ENCODE measurements at places on chromosomes 6 and 20.

GRCh38 chr6:157716251-157716995, 106.6 kb upstream of the SNX9 start:
- DNase-seq = peak; percentile 25

GRCh38 chr6:104710543-104711335, 149.0 kb downstream of the HACE1 start:
- DNase-seq = no peak

DNA sequence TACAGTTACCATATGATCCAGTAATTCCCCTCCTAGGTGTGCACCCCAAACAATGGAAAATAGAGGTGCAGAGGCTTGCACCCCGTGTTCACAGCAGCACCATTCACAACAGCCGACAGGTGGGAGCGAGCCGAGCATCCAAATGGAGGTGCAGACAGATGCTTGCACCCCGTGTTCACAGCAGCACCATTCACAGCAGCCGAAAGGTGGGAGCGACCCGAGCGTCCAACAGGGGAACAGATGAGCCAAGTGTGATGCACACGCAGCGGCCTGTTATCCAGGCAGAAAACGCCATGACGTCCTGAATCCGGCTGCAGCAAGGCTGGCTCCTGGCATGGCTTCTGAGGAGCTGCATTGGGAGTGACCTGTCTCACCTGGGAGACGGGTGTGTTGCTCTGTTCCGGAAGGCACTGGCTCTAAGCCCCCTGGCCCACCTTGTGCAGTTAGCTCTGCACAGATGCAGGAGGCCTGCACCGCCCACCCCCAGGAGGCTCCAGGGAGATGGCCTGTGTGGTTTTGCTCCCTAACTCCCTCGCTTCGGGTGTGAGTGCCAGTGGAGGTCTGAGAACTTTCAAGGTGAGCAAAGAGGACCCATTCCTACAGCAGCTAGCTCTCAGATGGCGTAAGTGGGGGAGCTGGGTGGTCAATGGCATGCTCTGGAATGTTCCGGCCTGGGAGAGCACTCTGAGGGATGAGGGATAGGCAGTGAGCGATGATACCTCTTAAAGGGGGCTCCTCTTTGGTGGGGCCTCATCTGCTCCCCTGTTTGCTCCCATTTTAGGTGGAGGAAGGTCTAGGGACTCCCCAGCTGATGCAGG, 47.8 kb upstream of the FRMD1 start:
- no peak for DNase-seq

DNA sequence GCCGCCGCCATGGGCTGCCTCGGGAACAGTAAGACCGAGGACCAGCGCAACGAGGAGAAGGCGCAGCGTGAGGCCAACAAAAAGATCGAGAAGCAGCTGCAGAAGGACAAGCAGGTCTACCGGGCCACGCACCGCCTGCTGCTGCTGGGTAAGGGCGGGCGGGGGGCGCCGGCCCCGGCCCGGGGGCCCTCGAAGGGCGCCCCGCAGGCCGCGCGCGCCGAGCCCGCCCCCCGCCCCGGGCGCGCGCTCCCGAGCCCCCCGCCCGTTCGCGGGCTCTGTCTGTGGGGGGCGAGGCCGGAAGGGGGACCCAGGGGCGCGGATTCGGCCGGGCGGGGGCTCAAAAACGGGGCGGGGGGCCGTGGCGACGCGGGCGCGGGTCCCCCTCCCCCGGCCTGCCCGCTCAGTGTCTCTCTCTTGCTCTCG, 39.2 kb downstream of the GNAS start:
- no peak for DNase-seq

GRCh38 chr6:130995783-130996447, 67.1 kb downstream of the EPB41L2 start:
- no peak for DNase-seq

DNA sequence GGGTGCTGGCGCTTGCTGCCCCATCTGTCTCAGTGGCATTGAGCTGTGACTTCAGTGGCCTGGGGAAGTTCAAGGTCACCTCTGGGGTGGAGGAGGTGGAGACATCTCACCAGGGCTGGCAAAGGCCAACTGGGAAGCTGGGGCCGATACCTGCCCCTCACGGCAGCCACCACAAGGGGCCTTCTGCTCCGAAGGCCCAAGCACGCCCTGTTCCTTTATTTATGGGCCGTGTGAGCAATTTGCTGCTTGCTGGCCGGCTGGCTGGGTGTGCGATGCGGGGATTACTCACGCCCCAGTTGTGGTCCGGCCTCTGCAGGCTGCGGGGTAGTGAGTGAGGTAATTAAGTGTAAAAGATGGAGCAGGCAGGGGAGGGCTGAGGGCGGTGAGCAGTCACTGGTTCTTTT, 13.2 kb upstream of the SCRT2 start:
- no peak for DNase-seq

- no peak for DNase-seq
Measured at GRCh38 chr6:43997345-43997677, 129.9 kb downstream of the MRPL14 start.

DNA sequence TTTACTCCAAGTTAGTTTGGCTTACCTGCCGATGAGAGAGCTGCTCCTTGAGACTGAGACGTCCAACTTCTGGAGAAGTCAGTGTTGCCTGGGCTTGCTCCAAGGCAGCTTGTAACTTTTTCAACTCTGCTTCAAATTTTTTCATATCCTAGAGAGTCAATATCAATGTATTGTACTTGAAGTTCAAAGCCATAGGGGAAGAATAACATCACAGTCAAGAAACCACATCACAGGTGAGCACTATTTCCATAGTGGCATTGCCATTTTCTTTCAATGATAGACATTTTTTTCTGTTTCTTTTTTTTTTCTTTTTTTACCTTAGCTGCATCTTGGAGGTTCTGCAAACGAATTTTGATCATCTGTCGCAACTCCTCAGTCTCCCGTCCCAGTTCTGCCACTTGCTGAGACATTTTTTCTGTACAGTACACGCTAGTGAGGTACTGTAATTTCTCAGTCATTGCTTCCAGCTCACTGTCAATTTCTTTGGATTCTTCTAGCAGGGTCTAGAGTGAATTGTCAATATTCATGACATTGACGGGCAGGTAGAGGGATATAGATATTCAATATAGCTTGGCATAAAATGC, 326.7 kb downstream of the SYNE1 start:
- no peak for DNase-seq

DNA sequence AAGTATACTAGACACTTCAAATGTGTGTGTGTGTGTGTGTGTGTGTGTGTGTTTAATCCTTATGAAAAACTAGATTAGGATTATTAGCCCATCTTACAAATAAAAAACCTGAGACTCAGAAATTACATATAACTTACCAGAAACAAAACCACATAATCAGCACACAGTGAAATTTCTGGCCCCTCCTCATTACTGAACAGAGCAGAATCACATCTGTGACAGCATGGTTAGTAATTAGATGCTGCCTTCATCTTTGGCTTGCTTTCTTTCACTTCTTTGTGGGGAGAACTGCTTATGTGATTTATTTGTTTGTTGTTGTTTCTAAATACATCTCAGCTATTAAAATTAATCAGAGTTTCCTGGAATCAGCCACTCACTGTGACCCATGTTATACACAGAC, 267.1 kb downstream of the TENT5A start:
- DNase-seq = no peak

DNA sequence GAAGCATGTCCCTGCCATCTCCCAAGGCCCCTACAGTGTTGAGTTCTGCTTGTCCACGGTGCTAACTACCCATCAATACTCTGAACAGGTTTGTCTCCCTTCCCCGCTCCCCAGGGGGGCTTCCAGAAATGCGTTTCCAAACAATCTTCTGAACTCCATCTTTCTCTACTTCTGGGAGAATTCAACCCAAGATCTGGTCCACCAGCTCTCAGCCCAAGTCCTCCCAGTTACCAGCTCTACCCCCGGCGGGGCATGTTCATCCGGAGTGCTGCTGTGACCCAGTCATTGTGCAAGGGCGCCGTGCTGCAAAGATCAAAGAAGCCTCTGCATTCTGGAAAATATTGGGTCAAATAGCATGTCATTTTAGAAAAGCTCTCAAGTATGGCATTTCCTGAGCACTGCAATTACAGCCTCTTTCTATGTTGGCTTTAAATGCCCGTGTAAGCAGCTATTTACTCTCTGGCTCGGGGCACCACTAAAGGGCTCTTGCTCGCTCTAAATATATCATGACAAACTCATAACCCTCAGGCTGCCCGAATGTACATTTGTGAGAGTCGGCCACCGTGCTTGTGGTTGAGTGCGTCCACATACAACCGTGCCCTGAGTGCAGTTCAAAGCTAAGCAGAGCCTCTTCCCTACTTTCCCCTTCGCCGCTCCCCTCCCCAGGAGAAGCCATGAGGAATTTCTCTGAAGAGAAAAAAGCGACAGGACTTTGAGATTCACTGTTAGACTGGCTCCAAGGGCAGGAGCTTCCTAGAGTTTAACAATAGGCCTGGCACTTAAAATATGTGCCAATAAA, 71.6 kb downstream of the BANF2 start:
- no peak for DNase-seq

DNA sequence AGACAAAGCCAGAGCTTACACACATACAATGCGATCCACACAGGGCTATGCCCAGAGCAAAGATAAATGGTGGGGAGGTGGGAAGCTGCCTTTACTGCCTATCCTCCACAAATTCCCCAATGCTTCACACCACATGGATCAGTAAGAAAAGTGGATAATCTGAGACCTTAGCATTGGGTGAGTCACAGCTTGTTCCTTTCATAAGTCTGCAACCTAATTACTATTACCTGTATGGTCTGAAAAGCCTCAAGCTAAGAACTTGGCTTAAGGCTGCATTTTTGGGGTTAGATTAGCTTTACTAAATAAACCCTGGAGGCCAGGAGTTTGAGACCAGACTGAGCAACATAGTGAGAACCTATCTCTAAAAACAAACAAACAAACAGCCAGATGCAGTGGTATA, 66.0 kb upstream of the BTBD3 start:
- no peak for DNase-seq

GRCh38 chr20:49286689-49287551, 9.1 kb upstream of the ZNFX1 start:
- DNase-seq = no peak

- no peak for DNase-seq
Measured at GRCh38 chr6:82571455-82571854, 207.8 kb downstream of the TPBG start.

GRCh38 chr6:167226383-167226685, 64.8 kb upstream of the UNC93A start:
- no peak for DNase-seq

- no peak for DNase-seq
Measured at GRCh38 chr20:21008951-21009350, 97.2 kb downstream of the LINC00237 start.

DNA sequence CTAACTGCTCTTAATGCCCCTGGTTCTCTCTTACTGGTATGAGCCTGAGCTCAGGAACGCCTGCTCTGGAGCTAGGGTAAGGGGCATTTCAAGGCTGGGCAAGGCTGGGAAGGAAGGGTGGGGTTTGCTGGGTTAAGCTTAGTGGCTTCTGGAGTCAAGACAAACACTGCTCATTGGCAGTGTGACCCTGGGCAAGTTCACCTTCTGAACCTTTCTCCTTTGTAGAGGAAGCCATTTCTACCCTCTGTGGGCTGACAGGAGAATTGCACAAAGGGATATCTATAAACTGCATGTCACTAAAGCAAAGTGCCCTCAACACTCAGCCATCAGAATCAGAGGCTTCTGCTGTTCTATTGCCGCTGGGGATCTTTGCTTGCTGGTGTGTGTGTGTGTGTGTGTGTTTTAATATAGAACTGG, 20.3 kb upstream of the LRRN4 start:
- DNase-seq = no peak

DNA sequence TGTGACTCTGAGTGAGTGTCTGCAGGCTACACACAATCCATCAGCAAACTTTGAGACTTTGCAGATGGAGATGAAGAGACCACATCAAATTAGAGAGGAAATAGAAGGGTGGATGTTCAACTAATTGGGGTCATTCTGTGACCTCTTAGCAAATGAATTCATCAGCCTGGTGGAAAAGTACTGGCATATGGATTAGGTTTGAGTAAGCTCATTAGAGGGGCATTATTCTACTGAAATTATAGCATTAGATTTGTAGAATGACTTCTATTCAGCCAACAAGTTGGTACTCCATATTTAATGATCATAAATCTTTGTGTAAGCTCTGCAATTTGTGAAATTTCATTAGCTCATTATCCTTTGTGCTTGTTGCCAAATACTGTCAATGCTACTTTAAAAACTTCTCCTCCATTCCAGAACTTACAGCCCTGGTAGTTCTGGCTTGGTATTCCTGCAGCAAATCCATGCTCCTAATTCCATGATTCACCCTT, 63.8 kb downstream of the ADTRP start:
- no peak for DNase-seq

DNA sequence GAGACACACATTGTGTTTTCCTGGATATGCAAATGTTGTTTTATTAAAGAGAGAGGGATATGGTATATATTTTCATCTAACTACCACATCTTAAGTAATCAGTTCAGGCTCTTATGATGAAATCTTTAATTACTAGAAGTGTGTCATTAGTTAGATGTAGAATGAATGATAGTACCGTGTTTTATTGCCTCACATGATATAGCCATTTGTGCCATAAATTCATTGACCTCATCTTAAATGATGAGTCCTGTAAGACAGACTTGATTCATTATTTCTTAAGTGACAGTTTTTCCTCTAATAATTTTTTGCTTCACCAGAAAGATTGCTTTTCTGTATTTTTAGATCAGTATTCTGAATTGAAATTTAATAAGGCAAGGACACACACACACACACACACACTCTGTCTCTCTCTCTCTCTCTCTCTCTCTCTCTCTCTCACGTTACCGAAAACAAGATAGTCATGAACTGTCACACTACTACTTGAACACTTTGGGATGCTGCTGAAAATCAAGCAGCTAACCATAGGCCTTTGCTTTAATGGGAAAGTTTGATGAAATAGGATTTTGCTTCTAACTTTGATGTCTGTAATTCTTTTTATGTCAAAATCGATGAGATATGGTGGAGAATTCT, 140.5 kb downstream of the SOBP start:
- no peak for DNase-seq

- no peak for DNase-seq
Measured at GRCh38 chr20:39044501-39044900, 82.4 kb downstream of the DHX35 start.

DNA sequence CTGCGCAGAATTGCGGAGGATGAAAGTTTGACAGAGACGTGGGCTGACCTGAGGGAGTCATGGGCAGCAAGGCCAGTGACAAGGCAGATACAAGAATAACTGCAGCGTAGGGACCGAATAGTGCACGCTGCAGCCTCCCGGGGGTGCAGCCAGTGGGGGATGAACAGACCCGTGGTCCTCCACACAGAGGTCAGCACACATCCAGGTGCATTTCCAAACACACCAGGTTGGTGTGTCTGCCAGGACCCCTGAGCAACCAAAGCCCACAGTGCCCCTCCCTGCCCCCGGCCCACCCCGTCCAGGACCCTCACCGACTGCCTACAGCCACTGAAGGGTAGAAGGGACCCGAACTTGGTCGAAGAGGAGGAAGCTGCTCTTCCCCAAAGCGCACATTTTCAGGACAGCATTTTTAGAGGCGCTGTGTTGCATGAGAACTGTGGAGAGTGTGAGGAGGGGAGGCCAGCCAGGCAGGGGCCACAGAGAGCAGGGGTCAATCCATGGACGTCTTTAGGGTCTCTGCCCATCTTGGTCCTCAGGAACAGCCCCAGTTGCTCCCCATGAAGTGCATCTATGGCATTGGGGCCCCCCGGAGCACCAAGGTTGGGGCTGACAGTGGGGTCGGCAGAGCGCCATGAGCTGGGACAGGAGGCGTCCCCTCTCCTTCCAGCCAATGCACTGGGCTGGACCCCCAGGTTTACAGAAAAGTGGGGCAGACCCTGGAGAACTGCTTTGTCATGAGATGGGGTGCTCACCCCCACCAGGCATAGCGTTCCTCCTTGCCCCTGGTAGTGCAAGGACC, 157.8 kb upstream of the AFDN start:
- no peak for DNase-seq

Data from NCI-H1436 treated with DMSO at 0.1 percent for 48 hours (cell line).